Memory B cell (primary cell): ENCODE measurements at places on chromosomes 4 and X.
A peak's percentile ranks its signal among the peaks of the same experiment; 100 is the strongest.

GRCh38 chrX:49754233-49754857 lies 58.6 kb upstream of the PAGE1 start:
- no peak for DNase-seq

DNA sequence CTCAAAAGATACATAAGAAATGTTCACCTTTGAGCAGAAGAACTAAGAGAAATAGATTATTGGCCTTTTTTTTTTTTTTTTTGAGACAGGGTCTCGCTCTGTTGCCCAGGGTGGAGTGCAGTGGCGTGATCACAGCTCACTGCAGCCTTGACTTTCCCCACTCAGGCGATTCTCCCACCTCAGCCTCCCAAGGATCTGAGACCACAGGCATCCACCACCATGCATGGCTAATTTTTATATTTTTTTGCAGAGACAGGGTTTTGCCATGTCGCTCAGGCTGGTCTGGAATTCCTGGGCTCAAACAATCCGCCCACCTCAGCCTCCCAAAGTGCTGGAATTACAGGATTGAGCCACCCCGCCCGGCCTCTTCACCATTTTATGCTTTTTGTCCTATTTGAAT lies 2.9 kb upstream of the TLR6 start:
- DNase-seq = no peak

GRCh38 chr4:152422817-152423320 lies 113.0 kb downstream of the FBXW7 start:
- DNase-seq = no peak

DNA sequence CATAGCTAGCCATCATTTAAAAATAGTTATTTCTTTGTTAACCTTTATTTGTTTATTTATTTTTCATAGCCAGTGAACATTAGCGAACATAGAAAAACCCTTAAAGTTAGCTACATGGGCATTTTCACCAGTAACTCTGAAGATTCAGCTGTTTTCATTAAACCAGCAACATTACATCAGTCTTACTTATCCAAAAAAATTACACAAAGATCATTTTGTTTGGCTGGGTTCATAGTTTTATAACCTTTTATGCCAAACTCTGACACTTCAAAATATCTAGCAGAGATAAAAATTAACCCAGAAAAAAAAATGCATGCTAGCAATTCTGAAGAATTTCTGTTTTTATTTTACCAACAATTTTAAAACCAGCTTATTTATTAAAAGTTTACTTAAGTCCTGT lies 784.1 kb downstream of the PCDH18 start:
- DNase-seq = no peak

- no peak for DNase-seq
Observed at GRCh38 chr4:8316911-8317351, 47.4 kb downstream of the HTRA3 start.

DNA sequence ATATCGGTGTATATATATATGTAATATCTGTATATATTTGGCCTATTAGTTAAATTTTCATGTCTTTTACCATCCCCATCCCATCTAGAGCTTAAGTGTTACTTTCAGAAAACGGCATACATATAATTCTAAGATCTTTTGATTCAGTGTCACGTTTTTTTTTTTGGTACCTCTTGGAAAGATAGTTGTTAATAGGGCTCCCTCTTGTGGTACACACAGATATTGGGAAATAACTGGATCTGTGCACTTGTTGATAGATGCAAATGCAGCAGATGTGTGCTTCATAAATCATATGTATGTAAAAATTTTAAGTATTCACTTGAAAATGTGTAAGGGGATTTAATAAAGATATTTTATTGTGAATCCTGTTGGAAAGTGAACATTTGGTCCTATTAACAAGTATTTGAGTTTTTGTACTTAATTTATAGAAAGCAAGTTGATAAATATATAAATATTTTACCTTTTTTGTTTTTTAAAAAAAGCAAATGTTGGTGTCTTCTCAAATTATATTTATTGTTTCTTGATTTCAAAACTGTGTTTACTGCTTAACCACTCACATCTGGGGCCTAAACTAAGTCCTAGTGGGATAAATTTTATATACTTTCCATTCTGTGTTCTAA lies 74.7 kb downstream of the PAQR3 start:
- peak; percentile 71 for DNase-seq

GRCh38 chr4:28310926-28311325 lies 1450.3 kb downstream of the STIM2 start:
- DNase-seq = no peak

GRCh38 chr4:87461281-87461700 lies 38.9 kb downstream of the NUDT9 start:
- no peak for DNase-seq

DNA sequence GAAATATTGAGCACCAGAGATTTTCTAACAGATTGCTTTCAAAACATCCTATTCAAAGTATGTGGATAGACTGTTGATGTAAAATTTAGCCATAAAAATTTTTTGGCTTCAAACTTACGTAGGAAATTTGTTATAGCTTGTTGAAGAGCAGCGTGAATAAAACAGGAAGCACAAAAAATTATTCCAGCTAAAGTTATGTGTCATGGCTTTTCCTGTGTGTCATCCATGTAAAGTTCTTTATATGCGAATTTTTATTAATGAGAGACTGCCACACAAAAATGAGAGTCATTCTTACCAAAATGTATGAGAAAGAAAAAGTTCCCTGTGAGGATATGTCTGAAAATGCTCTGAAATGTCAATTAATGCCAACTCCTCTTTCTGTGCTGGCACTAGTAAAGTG lies 19.5 kb downstream of the EPGN start:
- DNase-seq = no peak

GRCh38 chr4:6480534-6481088 lies 8.2 kb upstream of the PPP2R2C start:
- no peak for DNase-seq

DNA sequence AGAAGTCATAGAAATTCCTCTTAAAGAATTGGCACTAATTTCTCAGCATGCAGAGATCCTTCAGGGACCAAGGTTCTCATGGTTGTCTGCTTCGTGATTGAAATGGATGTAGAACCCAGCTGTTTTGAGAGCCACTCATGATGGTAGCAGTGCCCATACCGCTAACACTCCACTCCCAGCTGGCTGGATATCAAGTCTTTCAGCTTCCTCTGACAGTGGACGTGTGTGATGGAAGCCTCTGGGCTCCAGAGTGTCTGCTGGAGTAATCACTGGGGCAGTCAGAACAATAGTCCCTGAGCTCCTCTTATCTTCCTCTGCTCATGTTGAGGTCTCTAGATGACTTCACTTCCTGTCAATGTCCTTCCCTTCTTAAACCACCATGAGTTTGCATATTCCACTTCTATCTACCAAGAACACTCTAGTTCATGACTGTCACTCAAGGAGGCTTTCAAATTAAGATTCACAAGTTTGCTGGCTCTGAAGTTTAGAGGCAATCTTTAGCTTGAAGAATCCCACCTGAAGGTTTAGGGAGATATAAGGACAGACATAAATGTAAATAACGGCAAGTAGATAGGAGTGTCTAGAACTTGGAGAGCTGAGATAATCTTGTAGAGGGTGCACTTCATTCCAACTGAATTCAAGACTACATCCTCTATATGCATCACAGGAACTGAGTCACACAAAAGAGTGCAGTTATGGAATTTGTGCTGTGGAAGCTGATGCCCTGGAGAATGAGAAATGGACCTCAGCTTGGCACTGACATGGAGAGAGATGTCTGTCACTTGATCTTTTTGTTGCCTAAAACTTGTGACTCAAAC lies 64.5 kb upstream of the WDR1 start:
- no peak for DNase-seq

DNA sequence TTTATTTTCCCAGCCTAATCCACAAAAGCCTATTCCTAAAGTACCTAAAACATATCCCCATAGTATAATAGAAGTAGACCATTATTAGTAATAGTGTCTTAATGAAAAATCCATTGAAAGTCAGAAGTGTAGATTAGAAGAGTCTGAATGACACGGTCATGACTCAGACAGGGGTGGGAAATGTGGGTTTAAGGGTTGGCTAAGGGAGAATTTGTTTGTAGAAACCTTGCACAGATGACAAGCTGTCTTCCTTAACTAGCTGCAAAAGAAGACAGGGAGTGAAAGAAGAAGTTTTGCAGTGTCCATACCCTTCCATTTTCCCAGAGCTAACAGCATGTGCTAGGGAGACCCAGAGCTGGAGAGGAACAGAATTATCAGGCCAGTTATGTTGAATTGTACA lies 242.7 kb upstream of the ETNPPL start:
- DNase-seq = no peak

GRCh38 chr4:118769161-118769560 lies 66.8 kb downstream of the SEC24D start:
- DNase-seq = no peak

DNA sequence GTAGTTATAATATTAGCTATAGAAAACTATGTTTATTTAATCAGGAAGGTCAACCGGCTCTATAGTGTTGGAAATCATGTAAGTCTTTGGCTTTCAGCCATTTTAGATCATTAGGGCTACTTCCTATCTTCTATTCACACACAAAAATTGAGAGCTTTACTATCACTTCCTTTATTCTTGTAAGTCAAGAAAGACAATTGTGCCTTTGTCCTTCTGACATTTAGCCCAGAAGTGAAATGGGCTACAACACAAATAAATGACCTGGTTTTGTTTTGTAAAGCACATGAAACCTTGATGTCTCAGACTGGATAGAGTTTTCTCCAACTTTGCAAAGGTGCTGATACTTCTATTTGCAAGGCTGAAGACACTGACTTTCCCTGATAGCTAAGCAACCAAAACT lies 122.4 kb upstream of the ACSL4 start:
- no peak for DNase-seq

DNA sequence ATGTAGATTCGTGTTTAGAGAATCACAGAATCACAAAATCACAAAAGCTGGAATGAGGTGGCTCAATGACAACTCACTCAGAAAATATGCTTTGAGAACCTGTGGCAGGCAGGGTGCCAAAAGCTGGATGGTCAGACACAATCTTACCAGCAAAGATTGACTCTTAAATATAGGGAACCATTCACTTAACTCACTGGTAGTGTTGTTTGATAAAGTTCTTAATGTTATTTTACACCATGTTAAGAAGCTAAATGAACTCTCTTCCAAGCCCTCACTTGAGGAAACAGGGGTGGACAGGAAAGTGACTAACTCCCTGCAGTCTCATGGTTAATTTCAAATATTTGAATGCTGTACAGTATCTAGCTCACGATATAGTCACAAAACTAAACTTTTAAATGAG lies 5.7 kb upstream of the SCOC start:
- DNase-seq = no peak

GRCh38 chr4:89358935-89359638 lies 51.5 kb upstream of the GPRIN3 start:
- no peak for DNase-seq

DNA sequence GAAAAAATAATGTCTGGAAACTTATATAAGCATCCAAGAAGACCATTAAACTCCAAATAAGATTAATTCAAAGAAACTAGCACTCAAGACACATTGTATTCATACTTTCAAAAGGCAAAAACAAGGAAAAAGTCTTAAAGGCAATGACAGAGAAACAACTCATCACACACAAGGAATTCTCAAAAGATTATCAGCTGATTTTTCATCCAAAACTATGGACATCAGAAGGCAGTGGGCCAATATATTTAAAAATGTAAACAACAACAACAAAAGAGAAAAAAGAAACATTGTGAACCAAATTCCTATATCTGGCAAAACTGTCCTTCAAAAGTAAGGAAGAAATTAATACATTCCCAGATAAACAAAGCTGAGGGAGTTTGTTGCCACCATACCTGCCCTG lies 711.4 kb upstream of the GALNTL6 start:
- no peak for DNase-seq

GRCh38 chr4:81398379-81398778 lies 73.3 kb downstream of the RASGEF1B start:
- no peak for DNase-seq

- no peak for DNase-seq
Observed at GRCh38 chr4:7573576-7574091, 138.9 kb upstream of the PSAPL1 start.

- no peak for DNase-seq
Observed at GRCh38 chr4:142040043-142040442, 403.7 kb downstream of the IL15 start.

DNA sequence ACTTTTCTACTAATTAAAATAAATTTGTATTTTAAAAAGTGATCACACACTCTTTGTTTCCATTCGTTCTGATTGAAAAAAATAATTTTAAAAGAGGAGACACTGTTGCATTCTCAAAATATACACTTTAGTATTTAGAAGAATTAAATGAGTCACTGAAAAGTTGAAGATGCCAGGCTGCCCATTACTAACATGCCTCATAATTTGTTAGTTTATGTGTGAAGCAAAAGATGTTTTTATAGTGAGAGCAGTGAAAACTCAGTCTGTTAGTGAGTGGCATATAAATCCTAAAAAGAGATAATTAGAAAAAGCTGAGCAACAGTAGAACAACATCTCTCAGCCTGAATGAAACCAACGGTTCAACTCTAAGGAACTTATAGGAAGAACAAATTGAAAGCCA lies 143.4 kb downstream of the CDS1 start:
- no peak for DNase-seq
